ENCODE measurements at places on chromosomes 2 and 18.

GRCh38 chr2:82731824-82732223 lies 1727.3 kb downstream of the SUCLG1 start:
- DNase-seq: no peak

DNA sequence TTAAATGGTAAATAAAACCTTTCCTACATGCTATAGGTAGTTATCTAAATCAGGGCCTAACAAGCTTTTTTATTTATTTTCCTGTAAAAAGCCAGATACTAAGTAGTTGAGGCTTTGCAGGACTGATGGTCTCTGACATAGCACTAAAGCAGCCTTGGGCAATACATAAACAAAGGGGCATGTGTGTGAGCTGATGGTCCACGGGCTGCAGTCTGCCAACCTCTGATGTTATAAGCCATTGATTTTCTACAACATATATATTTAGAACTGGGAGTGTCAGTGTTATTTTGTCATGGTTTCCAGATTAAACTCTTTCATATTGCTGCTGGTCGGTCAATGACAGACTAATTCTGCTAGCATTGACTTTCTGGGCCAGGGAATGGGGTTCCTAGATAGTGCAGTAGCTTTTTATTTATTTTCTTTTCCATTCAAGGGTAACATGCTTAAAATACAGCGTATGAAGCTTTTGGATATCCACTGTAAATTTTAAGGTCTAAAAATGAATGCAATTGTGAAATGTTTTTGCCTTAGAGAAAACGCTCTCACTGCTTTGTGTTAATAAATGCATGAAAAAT lies 134.0 kb downstream of the NEDD4L start:
- DNase-seq: no peak

- no peak for DNase-seq
These were observed 100.2 kb downstream of the ATAD2B start for GRCh38 chr2:23826771-23827170.

- DNase-seq: no peak
These were observed 26.5 kb upstream of the C2orf74 start for GRCh38 chr2:61135510-61135909.

DNA sequence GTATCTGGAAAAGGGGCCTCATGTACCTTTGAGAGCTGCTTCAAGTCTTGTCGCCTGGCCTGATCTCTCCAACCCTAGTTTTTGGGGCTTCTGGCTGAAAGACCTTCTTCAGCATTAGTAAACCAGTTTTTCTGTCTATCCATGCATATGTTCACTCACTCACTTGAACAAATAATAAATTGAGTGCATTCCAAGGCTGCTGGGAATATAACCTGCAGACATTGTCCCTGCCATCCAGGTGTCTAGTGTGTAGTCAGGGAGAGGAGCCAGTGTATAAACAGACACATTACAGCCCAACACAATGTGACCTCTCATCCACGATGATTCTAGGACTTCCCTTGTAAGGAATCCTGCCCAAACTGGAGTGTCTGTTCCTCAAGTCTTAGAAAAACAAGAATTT lies 262.1 kb downstream of the PRKCE start:
- DNase-seq: no peak

GRCh38 chr2:239245872-239246721 lies 154.7 kb downstream of the HDAC4 start:
- no peak for DNase-seq

Data from activated CD8-positive, alpha-beta memory T cell treated with anti-CD3 and anti-CD28 coated beads for 4 hours (primary cell).